ENCODE measurements at places on chromosomes 1 and 21. TPM values are rescaled to one million over a fixed set of nuclear protein-coding genes. Genes with fewer than 3 reads are reported as not detected.

DNA sequence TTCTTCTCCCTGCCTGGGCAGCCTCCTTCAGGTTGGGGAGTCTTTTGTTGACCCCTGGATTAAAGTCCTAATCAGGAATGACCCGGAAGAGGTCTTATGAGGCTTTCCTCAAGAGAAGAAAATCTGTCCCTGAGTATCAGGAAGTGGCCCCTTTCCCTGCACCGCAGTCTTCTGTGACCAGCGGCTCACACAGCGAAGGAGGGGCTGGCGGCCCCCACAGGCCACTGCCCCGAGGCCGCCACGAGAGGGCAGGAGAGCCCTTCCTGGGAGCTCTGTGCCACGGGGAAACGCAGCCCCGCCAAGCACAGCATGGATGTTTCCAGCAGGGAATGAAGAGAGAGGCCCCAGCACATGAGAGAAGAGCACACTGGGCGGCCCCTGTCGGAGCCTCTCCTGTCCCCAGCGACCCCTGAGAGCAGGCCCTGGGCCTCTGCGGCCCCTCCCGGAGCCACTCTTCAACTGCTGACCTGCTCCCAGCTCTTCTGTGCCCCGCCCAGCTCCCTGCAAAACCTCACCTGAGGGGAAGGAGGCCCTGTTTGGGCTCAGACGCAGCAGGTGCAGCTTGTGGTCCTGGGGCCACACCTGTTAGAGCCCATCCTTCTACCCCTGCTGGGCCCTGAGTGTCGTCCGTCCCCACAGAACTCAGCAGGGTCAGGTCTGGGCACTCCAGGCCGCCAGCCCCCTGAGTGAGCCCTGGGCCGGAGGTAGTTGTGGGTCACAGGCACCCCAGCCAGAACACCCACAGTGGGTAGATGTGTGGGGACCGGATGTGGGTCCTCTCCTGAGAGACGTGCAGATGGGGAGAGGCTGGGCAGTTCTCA is 4.9 kb upstream of the POFUT2 start:
- peak; percentile 82 for DNase-seq

- no peak for DNase-seq
Measured at GRCh38 chr1:246906833-246907232, 24.9 kb downstream of the AHCTF1 start.

DNA sequence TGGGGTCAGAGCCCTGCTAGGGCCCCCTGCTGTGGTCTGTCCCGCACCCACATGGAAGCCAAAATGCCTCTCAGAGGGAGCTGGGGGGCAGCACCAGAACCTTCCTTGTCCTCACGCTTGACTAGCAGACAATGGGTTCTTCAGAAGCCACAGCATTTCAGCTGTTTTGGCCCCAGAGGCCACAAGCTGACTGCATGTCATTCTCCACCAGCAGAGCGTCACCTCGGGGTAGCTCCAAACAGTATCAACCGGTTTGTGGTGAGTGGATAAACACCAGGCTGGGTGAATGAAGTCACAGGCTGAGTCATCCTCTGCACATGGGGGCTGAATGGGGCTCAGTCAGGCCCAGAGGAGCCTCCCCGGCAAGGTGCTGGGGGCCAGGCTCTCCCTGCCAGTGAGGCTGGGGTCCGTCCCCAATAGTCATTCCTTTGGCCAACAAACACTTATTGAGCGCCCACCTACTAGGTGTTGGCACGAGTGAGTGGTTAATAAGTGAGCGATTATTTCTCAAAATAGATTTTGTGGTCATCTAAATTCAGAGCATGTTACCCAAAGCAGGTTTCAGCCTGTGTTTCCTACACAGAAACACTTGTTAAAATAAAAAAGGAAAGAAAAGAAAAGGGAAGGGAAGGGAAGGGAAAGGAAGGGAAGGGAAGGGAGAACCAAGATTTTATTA is 9.1 kb downstream of the OLIG1 start:
- DNase-seq = no peak

- DNase-seq = no peak
Measured at GRCh38 chr1:206687915-206688442, 3.3 kb downstream of the MAPKAPK2 start.

DNA sequence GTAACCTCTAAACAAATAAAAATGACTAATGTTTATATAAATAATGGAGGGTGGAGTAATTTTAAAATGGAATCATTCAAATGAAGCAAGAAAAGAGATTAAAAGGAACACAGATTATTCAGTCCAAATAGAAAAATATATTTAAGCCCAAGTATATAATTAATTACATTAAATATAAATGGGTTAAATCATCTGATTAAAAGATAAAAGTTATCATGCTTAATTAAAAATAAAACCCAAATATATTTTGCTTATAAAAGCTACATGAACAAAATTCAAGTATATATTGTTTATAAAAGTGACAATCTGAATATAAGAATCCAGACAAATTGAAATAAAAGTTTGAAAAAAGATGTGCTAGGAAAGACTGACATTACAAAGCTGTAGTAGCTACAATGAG is 63.9 kb upstream of the ACTRT2 start:
- no peak for DNase-seq

- no peak for DNase-seq
Measured at GRCh38 chr1:53166912-53167311, 24.5 kb upstream of the SLC1A7 start.

- no peak for DNase-seq
Measured at GRCh38 chr1:119859647-119860046, 36.7 kb downstream of the ADAM30 start.

GRCh38 chr21:37886726-37887299 is 29.4 kb downstream of the KCNJ6 start:
- DNase-seq = no peak

- DNase-seq = no peak
Measured at GRCh38 chr1:78779831-78780230, 130.2 kb downstream of the IFI44 start.

DNA sequence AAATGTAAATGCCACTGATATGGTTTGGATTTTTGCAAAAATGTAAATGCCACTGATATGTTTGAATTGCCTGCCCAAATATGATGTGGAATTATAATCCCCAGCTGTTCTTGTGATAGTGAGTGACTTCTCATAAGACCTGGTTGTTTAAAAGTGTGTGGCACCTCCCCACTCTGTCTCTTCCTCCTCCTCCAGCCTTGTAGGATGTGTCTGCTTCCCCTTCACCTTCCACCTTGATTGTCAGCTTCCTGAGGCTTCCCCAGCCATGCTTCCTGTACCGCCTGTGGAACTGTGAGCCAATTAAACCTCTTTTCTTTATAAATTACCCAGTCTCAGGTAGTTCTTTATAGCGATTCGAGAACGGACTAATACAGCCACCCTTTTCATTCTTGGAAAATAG is 1.3 kb upstream of the CCT8 start:
- DNase-seq = no peak

- no peak for DNase-seq
Measured at GRCh38 chr1:182404781-182405180, 4.3 kb upstream of the TEDDM1 start.

DNA sequence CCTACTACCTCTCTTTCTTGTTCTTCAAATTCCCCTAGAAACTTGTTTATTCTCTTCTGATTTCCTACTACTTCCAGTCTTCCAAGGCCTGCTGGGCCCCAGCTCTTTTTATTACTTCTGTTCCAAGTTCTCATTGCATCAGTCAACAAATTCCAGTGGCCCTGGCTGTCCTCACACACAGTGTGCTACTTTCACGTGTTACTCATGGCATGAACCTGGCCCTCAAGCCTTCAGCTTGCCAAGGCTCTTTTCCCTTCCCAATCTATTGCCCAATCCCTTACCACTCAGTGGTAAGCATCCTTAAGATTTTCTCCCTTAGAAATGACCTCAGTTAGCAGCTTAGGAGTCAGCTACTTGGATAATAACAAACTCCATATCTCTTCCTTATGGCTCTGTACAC is 613.5 kb downstream of the LMO4 start:
- no peak for DNase-seq

- no peak for DNase-seq
Measured at GRCh38 chr1:164718821-164719220, 159.8 kb downstream of the PBX1 start.

- no peak for DNase-seq
Measured at GRCh38 chr1:14142397-14143100, 442.6 kb downstream of the PRDM2 start.

KPNA6 gene
- total RNA-seq = 32.2 TPM

MYBPH gene
- total RNA-seq = not detected

LPAR3 gene
- 0.08 TPM for total RNA-seq

RGSL1 gene
- total RNA-seq = not detected

ADORA3 gene
- total RNA-seq = 3.0 TPM

MCOLN3 gene
- total RNA-seq = 0.05 TPM

CHIA gene
- 0.15 TPM for total RNA-seq

HSPA13 gene
- 7.7 TPM for total RNA-seq

All from left lobe of liver (tissue), 2 donors.